ENCODE measurements at places on chromosomes 11 and 22.

DNA sequence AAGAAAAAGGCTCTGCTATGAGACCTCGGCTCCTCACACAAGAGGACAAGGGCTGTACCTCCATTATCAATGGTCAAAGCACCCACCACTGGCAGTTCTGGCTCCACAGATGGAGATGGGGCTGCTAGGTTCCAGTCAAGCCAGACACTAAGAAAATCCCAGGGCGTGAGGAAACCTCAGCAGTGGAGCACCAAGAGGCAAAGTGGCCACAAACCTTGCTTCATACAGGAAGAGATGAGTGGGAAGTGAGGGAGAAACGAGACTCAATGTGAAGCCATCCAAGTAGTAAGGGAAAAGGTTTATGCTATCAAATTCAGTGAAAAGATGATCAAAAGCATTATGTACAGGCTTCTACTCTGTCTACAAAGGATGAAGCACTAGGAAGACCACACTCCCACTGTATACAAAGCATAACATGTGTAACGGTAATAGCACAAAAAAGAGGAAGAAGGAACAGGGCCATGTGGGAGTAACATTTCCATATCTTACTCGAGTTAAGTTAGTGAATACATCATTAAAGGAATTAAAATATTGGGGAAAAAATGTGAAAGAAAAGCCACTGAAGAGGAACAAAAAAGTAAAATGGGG lies 27.0 kb downstream of the POLDIP3 start:
- no peak for DNase-seq

DNA sequence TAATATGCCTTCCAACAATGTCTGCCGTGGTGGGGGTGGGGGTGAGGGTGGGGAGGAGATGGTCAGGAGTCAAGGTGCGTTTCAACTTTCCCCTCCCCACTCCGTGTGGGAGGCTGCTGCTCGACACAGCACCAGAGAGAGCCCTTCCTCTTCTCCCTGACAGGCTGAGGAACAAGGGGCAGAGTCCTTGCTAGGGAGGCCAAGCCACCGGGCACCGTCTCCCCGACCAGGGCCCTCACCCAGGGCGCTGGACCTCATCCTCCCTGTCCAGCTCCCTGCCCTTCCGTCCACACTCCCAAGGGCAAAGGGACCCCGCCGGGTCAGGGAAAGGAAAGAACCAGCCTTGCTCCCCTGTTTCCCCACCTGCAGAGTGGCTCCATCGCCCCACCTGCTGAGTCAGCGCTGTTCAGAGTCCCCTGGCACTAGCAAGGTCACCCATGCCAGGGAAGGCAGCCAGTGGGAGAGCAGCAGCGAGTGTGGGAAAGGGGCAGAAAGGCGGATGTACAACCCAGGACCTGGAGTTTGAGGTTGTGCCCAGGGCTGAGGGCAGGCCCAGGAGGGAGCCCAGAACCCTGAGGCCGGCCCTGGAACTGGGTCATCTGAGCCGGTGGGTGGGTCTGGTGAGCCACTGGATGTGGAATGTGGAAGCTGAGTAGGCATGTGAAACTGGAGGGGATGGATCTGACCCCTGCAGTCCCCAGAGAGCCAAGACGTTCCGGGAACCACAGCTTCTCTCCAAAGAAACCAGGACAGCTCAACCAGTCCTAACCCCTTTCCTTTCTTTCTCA lies 47.2 kb downstream of the BUD13 start:
- no peak for DNase-seq

DNA sequence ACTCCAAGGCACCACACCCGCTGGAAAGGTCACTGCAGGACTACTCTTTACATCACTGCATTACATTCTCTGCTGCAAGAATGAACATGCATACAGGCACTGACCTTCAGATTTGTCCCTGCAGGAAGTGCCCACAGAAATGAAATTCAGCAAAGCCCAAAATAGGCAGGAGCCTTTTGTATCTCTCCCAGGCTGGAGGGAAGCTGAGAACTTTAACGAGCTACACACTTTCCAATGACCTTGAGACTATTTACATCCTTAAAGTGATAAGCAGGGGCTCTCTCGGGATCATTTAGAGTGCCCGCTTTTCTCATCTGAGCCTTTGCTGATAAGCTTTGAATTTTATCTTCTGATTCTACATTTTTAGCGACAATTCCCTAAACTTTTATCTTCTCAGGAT lies 12.5 kb downstream of the FEZ1 start:
- DNase-seq, result no peak

DNA sequence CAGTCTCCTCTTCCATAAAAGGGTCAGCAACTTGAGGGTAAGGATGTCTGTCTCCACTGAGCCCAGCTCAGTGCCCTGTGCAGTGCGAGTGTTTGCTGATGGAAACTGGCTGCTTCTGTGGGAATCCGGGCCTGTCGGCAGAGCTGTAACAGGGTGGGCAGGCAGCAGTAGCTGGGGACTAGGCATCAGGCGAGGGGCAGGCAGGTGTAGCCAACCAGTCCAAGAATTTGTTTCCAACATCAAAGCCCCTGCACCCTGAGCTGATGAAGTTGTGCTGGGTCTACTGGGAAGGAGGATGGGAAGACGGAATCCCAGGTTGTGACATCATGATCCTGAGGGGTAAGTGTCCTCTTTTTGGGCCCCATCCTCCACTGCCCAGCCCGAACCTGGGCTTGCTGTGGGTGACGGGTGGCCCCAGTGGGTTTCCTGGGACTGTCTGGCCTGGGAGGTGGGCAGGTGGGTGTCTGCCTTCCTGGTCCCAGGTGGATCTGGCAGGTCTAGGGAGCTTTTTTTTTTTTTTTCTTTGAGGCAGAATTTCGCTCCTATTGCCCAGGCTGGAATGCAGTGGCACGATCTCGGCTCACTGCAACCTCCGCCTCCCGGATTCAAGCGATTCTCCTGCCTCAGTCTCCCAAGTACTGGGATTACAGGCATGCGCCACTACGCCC lies 11.0 kb downstream of the SLC29A2 start:
- DNase-seq, result no peak

DNA sequence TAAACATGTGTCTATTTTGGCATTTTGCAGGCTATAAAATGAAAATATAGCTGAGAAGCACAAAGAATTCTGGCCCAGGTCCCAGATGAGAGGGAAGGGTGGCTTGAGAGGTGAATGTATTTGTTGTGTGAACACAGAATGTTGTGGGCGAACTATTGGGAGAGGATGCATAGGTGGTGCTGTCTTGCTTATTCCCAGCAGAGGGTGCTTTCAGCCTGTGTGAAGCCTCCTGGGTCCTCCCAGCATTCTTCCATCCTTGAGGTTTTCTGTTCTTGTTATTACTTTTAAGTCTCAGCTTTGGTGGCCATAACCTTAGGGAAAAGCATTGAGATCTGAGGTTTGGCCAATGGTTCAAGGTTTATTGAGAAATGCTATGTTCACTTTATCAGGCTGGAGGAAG lies 108.7 kb upstream of the SNX19 start:
- peak; percentile 2 for DNase-seq

DNA sequence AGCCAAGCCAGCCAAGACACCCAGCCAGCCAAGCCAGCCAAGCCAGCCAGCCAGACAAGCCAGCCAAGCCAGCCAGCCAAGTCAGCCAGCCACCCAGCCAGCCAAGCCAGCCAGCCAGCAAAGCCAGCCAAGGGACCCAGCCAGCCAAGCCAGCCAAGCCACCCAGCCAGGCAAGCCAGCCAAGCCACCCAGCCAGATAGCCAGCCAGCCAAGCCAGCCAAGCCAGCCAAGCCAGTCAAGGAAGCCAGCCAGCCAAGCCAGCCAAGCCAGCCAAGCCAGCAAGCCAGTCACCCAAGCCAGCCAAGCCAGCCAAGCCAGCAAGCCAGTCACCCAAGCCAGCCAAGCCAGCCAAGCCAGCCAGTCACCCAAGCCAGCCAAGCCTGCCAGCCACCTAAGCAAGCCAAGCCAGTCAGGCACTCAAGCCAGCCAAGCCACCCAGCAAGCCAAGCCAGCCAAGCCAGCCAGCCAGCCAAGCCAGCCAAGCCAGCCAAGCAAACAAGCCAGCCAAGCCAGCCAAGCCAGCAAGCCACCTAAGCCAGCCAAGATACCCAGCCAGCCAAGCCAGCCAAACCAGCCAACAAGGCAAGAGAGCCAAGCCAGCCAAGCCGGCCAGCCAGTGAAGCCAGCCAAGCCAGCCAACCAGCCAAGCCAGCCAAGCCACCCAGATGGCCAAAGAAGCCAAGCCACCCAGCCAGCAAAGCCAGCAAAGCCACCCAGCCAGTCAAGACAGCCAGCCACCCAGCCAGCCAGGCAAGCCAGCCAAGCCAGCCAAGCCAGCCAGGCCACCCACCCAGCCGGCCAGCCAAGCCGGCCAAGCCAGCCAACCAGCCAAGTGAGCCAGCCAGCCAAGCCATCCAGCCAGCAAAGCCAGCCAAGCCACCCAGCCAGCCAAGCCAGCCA lies 33.3 kb downstream of the CCT8L2 start:
- DNase-seq, result no peak

- no peak for DNase-seq
Measured at GRCh38 chr11:46553814-46554212, 40.0 kb downstream of the AMBRA1 start.

- DNase-seq, result no peak
Measured at GRCh38 chr22:21099578-21099977, 53.8 kb downstream of the LRRC74B start.

GRCh38 chr11:14578541-14578956 lies 58.4 kb upstream of the PSMA1 start:
- peak; percentile 17 for DNase-seq

- no peak for DNase-seq
Measured at GRCh38 chr11:6799402-6799801, at the start of gene OR6A2. Gene OR6A2 (minus strand): TSS chr11:6799689. CDS start chr11:6795708, 3,981 bp downstream.

GRCh38 chr22:20953668-20954500 lies 13.2 kb upstream of the AIFM3 start:
- no peak for DNase-seq

DNA sequence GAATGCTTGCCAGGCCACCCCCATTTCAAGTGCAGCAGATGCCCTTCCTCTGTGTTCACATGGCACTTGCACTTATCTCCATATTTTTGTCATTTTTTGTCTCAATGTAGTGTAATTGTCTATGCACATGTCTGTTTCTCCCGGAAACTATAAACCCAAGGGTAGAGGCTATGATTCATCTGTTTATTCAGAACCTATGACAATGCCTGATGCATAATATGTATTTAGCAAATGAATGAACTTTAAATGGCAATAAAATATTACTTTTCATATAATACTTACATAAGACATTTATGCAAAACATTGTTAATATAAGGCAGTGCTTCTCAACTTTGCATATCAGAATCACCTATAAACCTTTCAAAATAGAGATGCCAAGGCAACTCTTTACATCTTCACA lies 6.7 kb downstream of the PAK1 start:
- DNase-seq, result no peak

- no peak for DNase-seq
Measured at GRCh38 chr22:41676134-41676533, 12.5 kb downstream of the SNU13 start.

GRCh38 chr22:25495285-25495684 lies 69.2 kb upstream of the GRK3 start:
- no peak for DNase-seq

DNA sequence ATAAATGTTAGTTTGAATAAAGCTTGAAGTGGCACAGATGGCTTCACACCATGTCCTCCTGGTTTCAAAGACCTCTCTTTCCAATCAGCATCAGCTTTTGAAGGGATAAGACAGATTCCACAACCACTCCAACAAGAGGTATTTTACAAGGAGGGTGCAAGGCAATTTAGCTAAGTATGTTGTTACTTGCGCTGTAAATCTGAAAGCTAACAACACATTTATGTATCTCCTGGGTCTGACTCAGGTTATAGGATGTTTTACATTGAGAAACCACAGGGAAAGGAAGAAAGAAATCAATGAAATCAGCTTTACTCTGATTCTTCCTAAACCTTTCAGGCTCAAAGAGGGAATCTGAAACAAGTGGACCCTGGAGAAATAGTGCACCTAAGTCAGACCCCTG lies 12.1 kb downstream of the CWC15 start:
- DNase-seq, result no peak

- no peak for DNase-seq
Measured at GRCh38 chr11:115598257-115598901, 94.2 kb upstream of the CADM1 start.

DNA sequence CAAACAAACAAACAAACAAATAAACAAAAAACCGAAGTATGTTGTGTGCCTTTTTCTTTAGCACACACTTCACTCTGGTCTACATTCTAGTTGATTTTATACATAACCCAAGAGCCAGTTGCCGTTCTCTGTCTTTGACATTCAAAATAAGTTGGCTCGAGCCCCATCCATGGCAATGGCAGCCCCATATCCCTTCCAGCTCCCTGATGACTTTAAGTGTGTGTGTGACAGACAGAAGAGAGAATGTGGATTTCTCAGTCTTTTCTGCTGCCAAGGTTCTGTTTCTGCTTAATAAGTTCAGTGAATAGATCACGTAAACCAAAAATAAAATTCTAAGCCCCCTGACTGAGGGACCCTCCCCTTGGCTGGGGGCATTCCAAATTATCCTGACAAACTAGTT lies 100.6 kb upstream of the TENM4 start:
- no peak for DNase-seq

DNA sequence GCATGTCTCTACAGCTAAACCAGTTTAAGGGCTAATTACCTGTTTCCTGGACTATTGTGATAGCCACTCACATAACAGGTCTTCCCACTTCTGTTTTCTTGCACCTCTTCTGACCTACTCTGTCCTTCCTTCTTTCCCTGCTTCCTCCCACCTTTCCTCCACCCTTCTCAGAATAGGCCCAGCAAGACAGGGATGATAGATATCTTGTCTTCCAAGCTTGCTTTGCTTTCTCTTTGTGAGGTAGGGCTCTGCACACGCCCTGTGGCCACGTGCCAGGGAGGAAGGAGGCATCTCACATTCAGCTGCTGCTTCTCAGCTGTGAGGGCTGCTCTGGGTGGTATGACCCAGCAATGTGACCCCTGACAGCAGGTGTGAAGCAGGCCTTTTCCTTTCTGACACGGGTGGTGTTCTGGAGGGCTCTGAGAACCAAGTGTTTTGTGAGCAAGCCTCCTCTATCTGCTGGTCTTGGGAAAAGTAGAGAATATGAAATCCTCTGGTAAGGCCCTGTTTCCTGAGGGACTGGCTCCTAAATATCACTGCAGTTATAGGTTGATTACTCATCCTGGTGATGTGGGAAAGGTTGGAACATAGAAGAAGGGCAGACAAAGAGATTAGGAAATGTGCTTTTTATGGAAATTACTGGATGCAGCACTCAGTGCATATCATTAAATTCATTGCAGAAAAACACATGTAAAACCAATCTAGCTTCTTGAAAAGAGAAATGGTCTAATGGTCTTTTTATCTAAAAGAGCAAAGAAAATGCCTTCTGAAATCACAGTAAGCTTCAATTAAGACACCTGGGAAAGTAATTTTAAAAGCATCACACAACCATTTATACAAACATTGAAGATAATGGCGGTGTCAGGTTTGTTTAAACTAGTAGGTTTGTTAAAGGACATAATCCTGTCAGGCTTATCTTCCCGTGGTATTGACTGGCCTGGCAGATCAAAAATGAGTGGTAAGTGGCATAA lies 8.5 kb downstream of the AMOTL1 start:
- DNase-seq, result peak; percentile 74
